ENCODE measurements at places on chromosomes 3 and 15.

DNA sequence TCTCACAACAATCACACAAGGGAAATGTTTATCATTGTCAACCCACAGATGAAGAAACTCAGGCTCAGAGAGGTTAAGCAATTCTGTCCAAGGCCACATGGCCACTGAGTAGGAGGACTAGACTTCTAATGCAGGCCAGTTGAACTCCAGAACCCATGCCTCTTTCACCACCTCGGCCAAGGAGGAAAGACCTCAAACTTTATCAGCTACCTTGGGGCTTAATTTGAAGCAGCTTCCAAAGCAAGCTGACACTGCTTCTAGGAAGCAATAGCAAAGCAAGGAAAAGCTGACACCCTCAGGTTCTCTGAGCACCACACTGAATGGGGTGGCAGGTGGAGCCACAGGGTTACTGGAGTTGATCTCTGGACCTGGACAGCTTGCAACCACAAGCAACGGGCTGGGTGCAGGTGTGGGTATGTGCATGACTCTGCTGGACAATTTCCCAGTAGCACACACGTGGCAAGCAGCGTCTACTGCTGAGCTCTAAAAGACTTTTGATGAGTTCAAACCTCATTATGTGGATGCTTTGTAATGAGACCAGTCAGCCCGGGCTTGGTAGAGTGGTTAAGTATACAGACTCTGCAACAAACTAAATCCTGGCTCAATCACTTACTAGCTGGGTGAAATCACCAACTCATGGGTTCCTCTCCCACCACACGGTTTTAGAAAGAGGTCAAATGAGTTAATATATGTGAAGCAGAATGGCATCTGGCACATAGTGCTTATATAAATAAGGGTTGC is 23.1 kb downstream of the CCNL1 start:
- DNase-seq, result no peak

DNA sequence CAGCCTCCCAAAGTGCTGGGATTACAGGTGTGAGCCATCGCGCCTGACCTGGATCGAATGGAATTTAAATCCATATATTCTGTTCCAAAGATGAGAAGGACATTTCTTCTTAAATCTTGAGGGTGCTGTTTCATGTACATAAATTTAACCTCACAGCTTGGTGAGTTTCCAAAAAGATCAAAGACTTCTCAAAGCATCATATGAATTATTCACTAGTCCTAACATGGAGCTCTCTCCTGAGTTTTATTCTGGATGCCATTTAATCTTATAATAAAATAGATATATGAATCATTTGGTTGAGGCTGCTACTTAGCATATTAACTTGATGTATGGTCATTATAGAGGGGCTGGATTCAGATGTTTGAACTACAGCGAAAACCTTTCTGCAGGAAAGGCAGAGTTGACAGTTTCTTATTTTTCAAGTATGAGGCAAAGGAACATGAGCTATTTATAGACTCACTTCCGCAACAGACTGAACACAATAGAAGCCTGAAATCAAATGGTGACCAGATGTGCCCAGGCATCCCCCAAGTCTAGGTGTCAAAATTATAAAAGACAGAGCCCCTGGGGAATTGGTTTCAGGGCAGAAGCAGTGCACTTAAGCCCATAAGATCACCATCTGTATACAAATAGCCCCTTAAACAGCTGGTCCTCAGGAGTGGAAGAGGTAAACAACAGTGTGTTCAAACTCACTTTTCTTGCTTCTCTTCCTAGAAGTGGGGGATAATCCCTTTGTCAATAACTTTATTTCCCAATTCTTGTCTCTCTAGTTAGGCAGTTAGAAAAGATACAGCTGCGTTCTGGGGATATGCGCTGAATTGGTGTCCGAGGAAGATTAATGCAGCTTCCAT is 29.7 kb downstream of the STARD9 start:
- no peak for DNase-seq

DNA sequence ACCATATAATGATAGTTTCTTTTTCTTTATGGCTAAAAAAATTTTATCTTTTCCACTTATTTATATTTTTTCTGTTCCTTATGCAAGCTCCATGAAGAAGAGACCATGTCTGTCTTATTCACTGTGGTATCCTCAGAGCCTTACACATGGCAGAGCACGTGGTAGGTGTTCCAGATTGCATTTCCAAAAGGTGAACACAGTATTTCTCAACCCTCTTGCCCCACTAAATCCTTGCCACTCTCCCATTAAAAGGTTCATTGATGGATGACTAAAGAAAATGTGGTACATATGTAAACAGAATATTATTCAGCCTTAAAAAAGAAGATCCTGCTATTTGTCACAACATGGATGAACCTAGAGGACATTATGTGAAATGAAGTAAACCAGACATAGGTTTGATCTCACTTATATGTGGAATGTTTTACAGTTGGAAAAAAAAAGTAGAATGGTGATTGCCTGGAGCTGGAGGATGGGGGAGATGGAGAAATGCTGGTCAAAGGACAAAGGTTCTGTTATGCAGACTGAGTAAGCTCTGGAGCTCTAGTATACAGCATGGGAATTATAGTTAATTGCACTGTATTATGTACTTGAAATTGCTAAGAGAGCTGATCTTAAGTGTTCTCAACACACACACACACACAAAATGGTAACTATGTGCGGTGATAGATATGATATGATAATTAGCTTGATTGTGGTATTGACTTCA is 266.7 kb downstream of the CNTN3 start:
- DNase-seq, result no peak

- DNase-seq, result no peak
Measured at GRCh38 chr15:76936671-76937070, 5.1 kb downstream of the RCN2 start.

- DNase-seq, result no peak
Measured at GRCh38 chr3:179806177-179806576, 153.3 kb downstream of the USP13 start.

DNA sequence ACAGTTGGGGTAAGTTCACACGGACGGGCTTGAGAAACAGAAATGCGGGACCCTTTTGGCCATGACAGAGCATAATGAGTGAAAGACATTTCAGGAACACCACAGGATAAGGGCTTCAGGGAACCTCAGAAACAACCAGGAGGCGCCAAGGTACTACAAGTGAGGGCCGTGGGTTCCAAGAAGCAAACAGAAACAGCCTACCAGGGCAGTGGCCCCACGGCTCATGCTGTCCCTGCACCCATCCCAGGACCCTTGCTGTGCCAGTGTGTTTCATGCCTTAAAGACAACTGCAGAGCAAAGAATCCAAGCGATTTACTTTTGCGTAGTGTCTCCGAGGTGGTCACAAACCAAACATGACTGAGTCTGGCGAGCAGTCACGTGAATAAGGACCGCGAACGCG is 54.0 kb downstream of the RUBCN start:
- DNase-seq, result no peak

DNA sequence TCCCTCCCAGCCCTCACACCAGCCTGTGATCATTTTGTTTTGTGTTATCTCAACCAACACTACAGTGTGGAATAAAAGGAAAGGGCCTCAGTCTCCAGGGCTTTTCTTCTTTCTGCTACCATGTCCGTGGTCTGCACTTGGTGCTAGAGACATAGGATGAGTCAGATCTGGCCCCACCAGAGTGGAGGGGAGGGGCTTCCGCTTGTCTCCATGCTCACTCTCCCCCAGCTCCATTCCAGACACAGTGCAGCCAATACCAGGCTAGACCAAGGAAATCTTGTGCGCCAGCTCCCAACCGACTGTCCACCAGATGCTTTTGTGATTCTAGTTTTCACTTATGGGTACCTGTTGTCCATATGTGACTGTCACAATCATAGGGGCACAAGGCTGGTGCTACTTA is 51.9 kb upstream of the TMEM115 start:
- DNase-seq, result no peak

DNA sequence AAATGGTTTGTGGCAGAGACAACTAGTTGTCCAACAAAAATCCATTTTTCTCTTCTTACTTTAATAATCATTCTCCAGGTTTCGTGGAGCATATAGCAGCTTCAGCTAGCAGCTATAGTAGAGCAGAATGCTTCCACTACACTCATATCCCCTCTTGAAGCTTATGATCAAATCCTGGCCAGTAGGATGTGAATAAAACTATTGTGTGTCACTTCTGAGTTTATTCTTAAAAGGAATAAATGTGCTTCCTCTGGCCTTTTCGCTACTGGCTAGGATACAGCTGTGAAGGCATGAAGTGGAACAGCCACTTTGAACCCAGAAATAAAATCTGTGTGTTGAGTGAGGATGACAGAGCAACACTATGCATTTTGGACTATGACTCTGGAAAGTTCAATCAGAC is 7.8 kb upstream of the CPOX start:
- DNase-seq, result no peak

DNA sequence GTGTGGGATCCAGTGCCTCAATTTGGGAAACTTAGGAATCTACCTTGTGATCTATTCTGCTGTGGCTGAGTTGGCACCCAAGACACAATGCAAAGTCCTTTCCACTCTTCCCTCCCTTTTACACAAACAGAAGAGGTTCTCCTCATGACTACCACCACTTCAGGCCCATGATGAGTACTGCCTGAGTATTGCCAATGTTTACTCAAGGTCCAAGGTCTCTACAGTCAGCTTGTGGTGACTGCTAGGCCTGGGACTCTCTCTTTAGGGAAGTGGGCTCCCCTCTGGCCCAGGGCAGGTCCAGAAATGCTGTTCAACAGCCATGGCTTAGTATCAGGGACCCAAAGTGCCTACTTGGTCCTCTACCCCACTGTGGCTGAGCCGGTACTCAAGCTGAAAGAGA is 56.8 kb upstream of the PEX5L start:
- no peak for DNase-seq

- DNase-seq, result peak; percentile 98
Measured at GRCh38 chr3:23685541-23686258, 120.1 kb upstream of the UBE2E1 start.

DNA sequence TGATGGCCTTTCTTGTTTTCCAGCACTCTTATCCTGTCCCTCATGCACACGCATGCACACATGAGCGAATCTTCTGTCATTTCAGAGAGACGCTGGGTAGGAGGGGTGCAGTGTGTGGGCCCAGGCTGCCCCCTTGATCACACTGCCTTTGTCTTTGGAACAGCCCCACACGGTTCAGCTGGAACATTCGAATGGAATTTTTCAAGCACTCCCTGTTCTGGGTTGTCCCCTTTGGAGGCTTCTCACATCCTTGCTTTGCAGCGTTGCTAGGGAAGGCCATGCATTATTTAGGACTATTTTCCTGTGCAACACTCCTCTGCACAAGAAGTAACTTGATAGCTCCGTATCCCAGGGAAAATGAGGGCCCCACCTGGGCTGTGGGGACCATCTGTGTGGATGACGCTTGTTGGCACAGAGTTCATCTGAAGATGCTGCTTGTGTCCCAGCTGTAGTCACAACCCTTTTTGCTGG is 78.4 kb downstream of the SPSB4 start:
- peak; percentile 59 for DNase-seq

DNA sequence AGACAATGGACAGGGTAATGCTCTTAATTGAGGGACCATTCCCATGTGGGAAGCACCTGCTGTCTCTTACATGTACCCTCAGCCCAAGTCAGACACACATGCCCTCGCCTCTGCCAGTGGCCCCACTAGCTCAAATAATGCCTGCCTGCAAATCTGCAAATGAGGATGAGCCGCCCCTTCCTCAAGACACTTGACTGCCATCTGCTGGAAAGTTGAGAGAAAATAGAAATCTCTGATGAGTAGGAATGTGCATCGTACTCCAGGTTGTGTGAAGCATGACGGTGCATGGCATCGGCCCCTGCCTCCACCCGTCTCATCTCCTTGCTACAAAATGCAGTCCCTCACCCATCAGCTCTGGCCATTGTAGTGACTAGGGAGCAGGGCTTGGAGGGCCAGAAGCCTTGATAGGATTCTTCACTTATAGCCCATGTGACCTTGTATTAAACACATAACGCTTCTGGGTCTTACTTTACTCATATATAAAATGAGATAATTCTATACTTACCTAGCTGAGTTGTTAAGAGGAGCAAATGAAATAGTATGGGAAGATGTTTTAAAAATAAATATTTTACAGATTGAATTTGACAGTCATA is 6.3 kb upstream of the SCN5A start:
- peak; percentile 45 for DNase-seq

- DNase-seq, result no peak
Measured at GRCh38 chr3:195151866-195152541, 119.0 kb downstream of the XXYLT1 start.

- DNase-seq, result no peak
Measured at GRCh38 chr3:167355446-167355845, 24.7 kb downstream of the ZBBX start.

DNA sequence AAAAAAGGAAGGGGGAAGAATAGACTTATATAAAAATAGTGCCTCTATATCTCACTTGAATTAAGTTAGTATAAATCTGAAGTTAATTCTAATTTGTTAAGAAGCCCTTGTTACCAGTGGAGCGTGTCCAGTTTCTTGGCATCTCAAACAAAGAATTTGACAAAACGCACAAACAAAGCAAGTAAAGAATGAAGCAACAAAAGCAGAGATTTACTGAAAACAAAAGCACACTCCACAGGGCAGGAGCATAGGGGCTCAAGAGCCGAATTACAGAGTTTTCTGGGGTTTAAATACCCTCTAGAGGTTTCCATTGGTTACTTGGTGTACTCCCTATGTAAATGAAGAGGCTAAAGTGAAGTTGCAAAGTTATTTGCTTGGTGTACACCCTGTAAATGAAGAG is 34.0 kb upstream of the GK5 start:
- DNase-seq, result no peak
